ENCODE measurements at places on chromosomes 4 and X. TPM values are rescaled to one million over a fixed set of nuclear protein-coding genes. Genes with fewer than 3 reads are reported as not detected.

- H3K4me1 ChIP-seq, result no peaks in the 10 kb centered on the region
- no peak for DNase-seq
- no peaks in the 10 kb centered on the region for H3K27me3 ChIP-seq
- no peak overlapping the region for H3K27ac ChIP-seq
- no peaks in the 10 kb centered on the region for H3K36me3 ChIP-seq
Measured at GRCh38 chr4:76702440-76703122, 195.4 kb downstream of the SOWAHB start.

DNA sequence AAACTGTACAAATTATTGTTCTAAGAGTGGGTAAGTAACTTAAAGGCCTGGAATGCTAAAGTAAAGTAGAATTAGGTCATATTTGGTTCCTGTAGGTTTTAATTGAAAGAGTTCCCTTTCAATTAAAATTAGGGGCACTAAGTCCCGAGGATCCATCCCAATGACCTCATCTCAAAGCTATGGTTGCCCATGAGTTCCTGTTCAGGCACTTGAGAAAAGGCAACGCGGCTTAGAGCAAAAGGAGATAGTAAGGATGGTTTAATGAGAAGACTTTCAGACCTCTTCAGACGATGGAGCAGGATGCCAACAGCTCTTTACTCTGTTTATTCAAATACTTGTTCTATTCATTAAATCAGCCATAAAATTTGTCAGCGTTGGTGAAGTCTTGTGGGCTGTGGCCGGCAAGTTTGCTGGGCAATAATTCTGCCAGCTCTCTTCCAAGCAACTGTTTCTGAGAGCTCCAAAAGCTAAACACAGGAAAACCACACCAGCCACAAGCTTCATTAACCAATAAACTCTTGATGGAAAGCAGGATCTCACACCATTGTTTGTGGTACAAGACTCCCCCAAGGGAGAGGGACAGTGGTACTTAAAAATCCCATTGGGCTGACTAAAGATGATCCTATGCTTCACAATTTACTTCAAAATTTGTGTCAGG, 167.4 kb downstream of the COL4A6 start:
- no peak overlapping the region for H3K4me3 ChIP-seq
- H3K27ac ChIP-seq, result no peak overlapping the region
- no peaks in the 10 kb centered on the region for H3K36me3 ChIP-seq
- H3K27me3 ChIP-seq, result peaks cover 6% of the 10 kb centered on the region

DNA sequence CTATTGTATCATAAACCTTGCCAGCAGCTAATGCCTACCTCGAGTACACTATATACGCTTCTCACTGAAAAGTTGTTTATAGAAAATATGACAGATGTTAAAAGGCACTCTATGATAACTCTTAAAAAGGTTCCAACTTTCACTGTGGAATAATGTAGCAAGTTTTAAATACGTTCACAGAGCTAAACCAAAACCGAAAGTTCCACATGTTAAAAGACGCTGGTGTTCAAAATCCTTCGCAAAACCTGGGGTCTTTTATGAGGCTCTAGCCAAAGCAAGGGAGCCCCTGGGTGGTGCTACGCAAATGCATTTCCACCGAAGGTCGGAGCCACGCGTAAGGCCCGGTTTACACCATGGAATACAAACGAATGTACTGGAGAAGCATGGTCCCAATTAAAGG, 103.7 kb upstream of the TENM3 start:
- H3K36me3 ChIP-seq, result no peaks in the 10 kb centered on the region
- no peak overlapping the region for H3K27ac ChIP-seq
- peaks cover 16% of the 10 kb centered on the region for H3K4me1 ChIP-seq
- DNase-seq, result no peak
- H3K4me3 ChIP-seq, result no peak overlapping the region

DNA sequence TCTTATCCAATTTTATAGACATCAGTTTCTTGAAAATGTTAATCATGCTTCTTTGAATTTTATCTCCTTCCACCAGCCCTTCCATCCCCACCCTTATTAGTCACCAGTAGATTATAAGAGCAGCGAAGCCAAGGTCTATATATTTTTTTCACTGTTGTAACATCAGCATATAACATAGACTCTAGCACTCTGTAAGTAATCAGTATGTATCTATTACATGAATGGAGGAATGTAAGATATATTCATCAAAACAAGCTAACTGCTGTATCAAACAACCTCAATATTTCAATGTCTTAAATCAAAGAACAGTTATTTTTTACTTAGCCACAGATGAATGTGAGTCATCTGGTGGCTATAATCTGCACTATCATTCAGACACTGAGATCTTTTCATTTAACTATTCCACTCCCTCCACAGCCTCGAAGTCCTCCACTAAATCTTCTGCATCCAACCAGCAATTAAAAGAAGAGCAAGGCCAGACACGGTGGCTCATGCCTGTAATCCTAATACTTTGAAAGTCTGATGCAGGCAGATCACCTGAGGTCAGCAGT, 178.9 kb downstream of the CENPC start:
- H3K27ac ChIP-seq, result peak overlapping the region; percentile 18
- peak; percentile 14 for DNase-seq
- no peaks in the 10 kb centered on the region for H3K27me3 ChIP-seq

The STPG2 gene
- 0.61 TPM for total RNA-seq

DNA sequence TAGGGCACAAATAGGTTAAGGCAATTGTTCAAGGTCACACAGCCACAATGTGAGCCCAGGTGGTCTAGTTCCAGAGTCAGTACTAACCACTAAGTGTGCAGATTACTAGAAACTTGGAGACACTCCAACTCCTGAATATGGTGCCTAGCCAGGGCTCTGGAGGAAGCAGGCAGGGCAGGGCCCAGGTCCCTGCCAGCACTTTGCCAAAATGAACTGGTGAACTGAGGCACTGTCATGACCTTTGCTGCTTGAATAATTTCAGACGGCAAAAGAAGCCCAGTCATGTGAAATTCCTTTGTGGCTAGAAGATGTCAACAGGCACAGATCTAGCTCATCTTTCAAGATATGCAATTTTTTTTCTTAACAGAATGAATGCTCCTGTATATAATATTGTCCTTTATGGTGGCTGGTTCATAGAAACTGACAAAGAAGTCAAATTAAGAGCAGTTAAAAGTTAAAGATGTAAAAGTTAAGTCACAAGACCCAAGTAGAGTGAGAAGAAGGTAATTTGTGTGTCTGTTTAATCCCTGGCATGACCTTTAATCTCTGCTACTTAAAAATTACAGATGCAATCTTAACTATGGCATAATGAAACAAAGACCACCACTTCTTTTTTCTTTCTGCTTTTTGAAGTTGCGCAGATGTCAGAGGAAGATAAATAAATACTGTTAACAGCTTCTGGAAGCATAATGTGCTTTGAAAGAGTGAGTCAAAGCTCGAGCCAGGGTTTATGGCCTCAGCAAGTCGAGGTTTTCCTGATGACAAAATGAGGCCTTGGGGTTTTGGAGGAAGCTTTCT, 54.1 kb downstream of the SHROOM3 start:
- H3K4me1 ChIP-seq, result no peaks in the 10 kb centered on the region
- H3K27ac ChIP-seq, result no peak overlapping the region
- no peak for DNase-seq

DNA sequence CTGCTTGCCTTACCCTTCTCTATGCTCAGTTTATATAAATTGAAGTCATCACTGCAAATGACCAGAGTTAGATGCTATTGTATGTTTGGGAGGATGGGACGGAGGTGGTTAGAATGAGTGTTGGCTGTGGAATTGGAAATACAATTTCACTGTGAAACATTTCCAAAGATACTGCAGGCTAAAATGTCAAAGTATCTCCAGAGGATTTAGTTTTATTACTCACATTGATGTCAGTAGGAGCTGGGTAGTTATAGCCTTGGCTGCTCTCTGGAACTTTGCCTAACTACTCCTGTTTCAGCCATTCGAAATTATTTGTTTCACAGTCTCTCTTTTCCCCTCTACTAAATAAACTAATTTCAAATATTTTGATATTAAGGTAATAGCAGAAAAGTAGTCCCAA, 92.6 kb upstream of the PPP3CA start:
- no peak overlapping the region for H3K4me3 ChIP-seq
- no peaks in the 10 kb centered on the region for H3K36me3 ChIP-seq

DNA sequence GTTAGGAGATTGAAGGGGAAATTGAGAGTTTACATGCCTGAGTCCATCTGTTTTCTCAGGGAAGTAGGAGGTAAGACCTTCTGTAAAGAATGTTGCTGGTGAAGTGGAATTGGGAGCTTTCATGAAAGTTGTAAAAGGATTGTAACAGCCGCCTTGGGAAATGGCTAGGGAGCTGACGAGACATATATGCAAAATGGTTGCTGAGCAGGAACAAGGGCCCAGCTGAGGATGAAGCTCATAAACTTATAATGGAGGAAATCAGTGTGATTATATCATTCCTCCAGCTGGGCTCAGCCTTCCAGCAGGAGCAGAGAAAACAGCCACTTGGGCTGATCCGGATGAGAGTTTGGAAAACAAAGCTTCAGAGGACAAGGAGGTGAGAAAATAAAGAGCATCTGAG, 208.7 kb downstream of the MAPK10 start:
- H3K27ac ChIP-seq, result no peak overlapping the region
- no peak overlapping the region for H3K4me3 ChIP-seq
- no peaks in the 10 kb centered on the region for H3K27me3 ChIP-seq
- DNase-seq, result no peak

The FAM47A gene
- not detected for total RNA-seq

- no peak overlapping the region for H3K27ac ChIP-seq
- no peaks in the 10 kb centered on the region for H3K4me1 ChIP-seq
- H3K36me3 ChIP-seq, result no peaks in the 10 kb centered on the region
- no peak for DNase-seq
Measured at GRCh38 chr4:57369446-57369845, 259.3 kb upstream of the IGFBP7 start.

- H3K4me3 ChIP-seq, result no peak overlapping the region
- no peak overlapping the region for H3K27ac ChIP-seq
- no peaks in the 10 kb centered on the region for H3K4me1 ChIP-seq
- H3K36me3 ChIP-seq, result no peaks in the 10 kb centered on the region
- no peak for DNase-seq
Measured at GRCh38 chr4:86261636-86262035, 98.2 kb downstream of the MAPK10 start.

DNA sequence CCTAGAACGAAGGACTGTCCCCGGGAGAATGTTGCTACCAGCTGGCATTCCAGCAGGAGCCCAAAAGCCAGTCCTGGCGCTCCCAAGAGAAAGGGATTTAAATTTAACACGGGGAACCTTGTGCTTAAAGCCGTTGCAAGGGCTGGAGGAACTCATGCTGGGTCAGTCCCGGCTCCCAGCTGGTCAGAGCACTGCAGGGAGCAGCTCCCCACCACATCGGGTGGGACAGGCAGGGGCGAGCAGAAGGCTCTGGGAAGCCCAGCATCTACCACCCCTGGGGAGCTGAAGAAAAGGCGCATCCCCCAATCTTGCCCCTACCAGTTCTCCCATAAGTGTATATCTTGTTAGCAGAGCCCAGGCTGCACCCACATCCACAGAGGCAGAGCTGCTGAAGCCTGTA, 15.7 kb downstream of the CFAP99 start:
- H3K27ac ChIP-seq, result no peak overlapping the region
- no peaks in the 10 kb centered on the region for H3K36me3 ChIP-seq
- no peak for DNase-seq
- H3K27me3 ChIP-seq, result no peaks in the 10 kb centered on the region
- H3K4me1 ChIP-seq, result no peaks in the 10 kb centered on the region
- no peak overlapping the region for H3K4me3 ChIP-seq

The SH3RF1 gene
- total RNA-seq, result 19.3 TPM

- no peaks in the 10 kb centered on the region for H3K27me3 ChIP-seq
- H3K27ac ChIP-seq, result no peak overlapping the region
- no peak for DNase-seq
- H3K36me3 ChIP-seq, result no peaks in the 10 kb centered on the region
Measured at GRCh38 chr4:151553874-151554273, 144.9 kb downstream of the FHIP1A start.

The FRYL gene
- 64.4 TPM for total RNA-seq

- no peaks in the 10 kb centered on the region for H3K4me1 ChIP-seq
- DNase-seq, result no peak
- H3K27me3 ChIP-seq, result no peaks in the 10 kb centered on the region
- H3K4me3 ChIP-seq, result no peak overlapping the region
Measured at GRCh38 chr4:11439836-11440235, 11.1 kb upstream of the HS3ST1 start.

DNA sequence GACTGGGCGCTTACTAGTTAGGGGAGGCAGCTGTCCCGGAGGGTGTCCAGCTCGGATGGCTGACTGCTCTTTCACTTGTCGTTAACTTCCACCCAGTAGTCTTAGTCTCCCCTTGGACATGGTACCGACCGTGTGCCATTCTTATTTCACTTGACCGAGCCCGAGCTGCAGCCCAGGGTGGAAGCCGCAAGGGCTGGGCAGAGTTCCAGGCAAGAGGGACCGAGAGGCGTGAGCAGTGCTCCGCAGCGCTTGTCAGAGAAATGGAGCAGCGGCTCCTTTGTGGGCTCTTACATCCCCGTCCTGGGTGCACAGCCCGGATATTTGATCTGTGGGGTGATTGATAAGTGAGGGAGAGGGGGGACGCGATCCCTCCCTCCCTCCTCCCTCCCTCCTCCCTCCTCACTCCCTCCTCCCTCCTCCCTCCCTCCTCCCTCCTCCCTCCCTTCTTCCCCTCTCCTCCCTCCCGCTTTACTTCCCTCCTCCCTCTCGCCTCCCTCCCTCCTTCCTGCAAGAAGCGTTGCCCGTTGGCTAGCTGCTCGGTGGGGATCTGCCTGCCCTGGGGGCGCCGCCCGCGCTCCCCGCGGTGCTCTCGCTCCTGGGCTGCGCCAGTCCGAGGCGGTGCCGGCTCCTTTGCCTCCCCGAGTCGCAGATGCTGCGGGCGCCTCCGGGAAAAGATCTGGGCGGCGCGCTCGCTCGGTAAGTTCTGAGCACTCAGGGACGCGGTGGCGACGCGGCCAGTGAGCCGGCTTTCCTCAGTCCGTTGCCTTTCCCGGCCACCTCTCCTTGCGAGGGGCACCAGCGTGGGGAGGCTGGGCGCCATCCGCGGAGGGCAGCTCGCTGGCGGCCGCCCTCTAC, at the start of gene SLITRK2:
TSS of gene SLITRK2 (plus strand) at position 499 of the 855 bp plus-strand sequence. CDS start 4,597 bp downstream, outside the sequence.
- H3K27ac ChIP-seq, result no peak within 1 kb of the TSS
- no peak within 1 kb of the TSS for H3K4me3 ChIP-seq
- no peak for DNase-seq
- H3K4me1 ChIP-seq, result no peaks in the 10 kb centered on the region
- H3K36me3 ChIP-seq, result no peaks in the 10 kb centered on the region

DNA sequence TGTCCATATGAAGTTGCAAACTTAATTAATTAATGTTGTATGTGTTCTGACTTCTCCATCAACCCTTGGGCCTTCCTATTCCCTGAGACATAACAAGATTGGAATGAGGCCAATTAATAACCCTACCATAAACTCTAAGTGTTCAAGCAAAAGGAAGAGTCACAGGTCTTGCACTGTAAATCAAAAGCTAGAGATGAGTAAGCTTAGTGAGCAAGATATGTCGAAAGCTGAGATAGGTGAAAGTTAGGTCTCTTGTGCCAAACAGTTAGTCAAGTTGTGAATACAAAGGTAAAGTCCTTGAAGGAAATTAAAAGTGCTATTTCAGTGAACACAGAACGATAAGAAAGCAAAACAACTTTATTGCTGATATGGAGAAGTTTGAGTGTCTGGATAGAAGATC, 58.2 kb upstream of the GPRIN3 start:
- no peaks in the 10 kb centered on the region for H3K27me3 ChIP-seq
- no peaks in the 10 kb centered on the region for H3K36me3 ChIP-seq
- no peak overlapping the region for H3K27ac ChIP-seq
